Metanephros (tissue), 2 donors: ENCODE measurements at places on chromosomes 7 and 10. TPM values are rescaled to one million over a fixed set of nuclear protein-coding genes. Genes with fewer than 3 reads are reported as not detected.

ANXA8L1 gene
- total RNA-seq, result 0.88 TPM

CFAP69 gene
- total RNA-seq, result 31.7 TPM

IDI2 gene
- not detected for total RNA-seq

BTBD16 gene
- 0.41 TPM for total RNA-seq

FAM24B gene
- 5.8 TPM for total RNA-seq

VKORC1L1 gene
- total RNA-seq, result 14.6 TPM
